ENCODE measurements at places on chromosomes 5 and 9. TPM values are rescaled to one million over a fixed set of nuclear protein-coding genes. Genes with fewer than 3 reads are reported as not detected.

The CTSV gene
- total RNA-seq = 1.3 TPM

The SLC28A3 gene
- total RNA-seq = not detected

The GNPDA1 gene
- total RNA-seq = 20.2 TPM

The CYLC2 gene
- not detected for total RNA-seq

The HTR4 gene
- total RNA-seq = not detected

The SLC45A2 gene
- 0.76 TPM for total RNA-seq

The ALDH1A1 gene
- not detected for total RNA-seq

The CCDC127 gene
- 11.9 TPM for total RNA-seq

The ZNF782 gene
- 4.9 TPM for total RNA-seq

The RNF208 gene
- 24.8 TPM for total RNA-seq

The RLN2 gene
- total RNA-seq = not detected

The IL31RA gene
- total RNA-seq = not detected

The STPG3 gene
- total RNA-seq = not detected

The ANKRD33B gene
- 14.5 TPM for total RNA-seq

The NACC2 gene
- 3.9 TPM for total RNA-seq

The GCNT1 gene
- total RNA-seq = 1.2 TPM

The FGF18 gene
- 26.3 TPM for total RNA-seq

The PCDHA11 gene
- total RNA-seq = 23.2 TPM

The DAB2IP gene
- total RNA-seq = 32.9 TPM

The PTGS1 gene
- total RNA-seq = 0.39 TPM

The LNPEP gene
- total RNA-seq = 9.3 TPM

The FOXD4L4 gene
- total RNA-seq = 0.20 TPM

The PCDHGA12 gene
- total RNA-seq = 6.1 TPM

The ZNF462 gene
- total RNA-seq = 259 TPM

The CDH6 gene
- total RNA-seq = 178 TPM

The RXRA gene
- total RNA-seq = 20.5 TPM

The RAD17 gene
- 37.5 TPM for total RNA-seq

The SMIM15 gene
- 39.7 TPM for total RNA-seq

The SH3RF2 gene
- total RNA-seq = not detected

The WASHC1 gene
- total RNA-seq = 22.2 TPM

The IL9 gene
- total RNA-seq = not detected

The INSL4 gene
- total RNA-seq = not detected

The CATSPER3 gene
- total RNA-seq = 0.54 TPM

The DNAH5 gene
- 0.20 TPM for total RNA-seq

The SETX gene
- 48.4 TPM for total RNA-seq

The UNC13B gene
- total RNA-seq = 90.7 TPM

The CSNK1G3 gene
- total RNA-seq = 40.2 TPM

The PCDHA7 gene
- 22.9 TPM for total RNA-seq

The CDC20B gene
- 0.34 TPM for total RNA-seq

The CTNND2 gene
- 134 TPM for total RNA-seq

The TXNDC8 gene
- not detected for total RNA-seq

The CORO2A gene
- 23.9 TPM for total RNA-seq

The TICAM2 gene
- total RNA-seq = 0.42 TPM

The CCDC171 gene
- total RNA-seq = 3.2 TPM

The PHF24 gene
- 3.1 TPM for total RNA-seq

The MROH2B gene
- not detected for total RNA-seq

The SPINK1 gene
- not detected for total RNA-seq

The BHMT2 gene
- not detected for total RNA-seq
